ENCODE measurements at places on chromosomes 6 and 20. TPM values are rescaled to one million over a fixed set of nuclear protein-coding genes. Genes with fewer than 3 reads are reported as not detected.

SNAP25 gene
- 0.40 TPM for total RNA-seq

FLRT3 gene
- 0.06 TPM for total RNA-seq

NKAPL gene
- total RNA-seq, result 1.9 TPM

LBP gene
- total RNA-seq, result 0.26 TPM

ABHD16B gene
- total RNA-seq, result not detected

BPIFB4 gene
- not detected for total RNA-seq

FERMT1 gene
- total RNA-seq, result 0.53 TPM

RAD21L1 gene
- not detected for total RNA-seq

JAG1 gene
- total RNA-seq, result 219 TPM

PTPN1 gene
- total RNA-seq, result 24.0 TPM

SYNGAP1 gene
- 2.4 TPM for total RNA-seq
